ENCODE measurements at places on chromosomes 6 and 20.

- DNase-seq = peak; percentile 35
These were observed 8.4 kb upstream of the ZBTB24 start for GRCh38 chr6:109491207-109491938.

DNA sequence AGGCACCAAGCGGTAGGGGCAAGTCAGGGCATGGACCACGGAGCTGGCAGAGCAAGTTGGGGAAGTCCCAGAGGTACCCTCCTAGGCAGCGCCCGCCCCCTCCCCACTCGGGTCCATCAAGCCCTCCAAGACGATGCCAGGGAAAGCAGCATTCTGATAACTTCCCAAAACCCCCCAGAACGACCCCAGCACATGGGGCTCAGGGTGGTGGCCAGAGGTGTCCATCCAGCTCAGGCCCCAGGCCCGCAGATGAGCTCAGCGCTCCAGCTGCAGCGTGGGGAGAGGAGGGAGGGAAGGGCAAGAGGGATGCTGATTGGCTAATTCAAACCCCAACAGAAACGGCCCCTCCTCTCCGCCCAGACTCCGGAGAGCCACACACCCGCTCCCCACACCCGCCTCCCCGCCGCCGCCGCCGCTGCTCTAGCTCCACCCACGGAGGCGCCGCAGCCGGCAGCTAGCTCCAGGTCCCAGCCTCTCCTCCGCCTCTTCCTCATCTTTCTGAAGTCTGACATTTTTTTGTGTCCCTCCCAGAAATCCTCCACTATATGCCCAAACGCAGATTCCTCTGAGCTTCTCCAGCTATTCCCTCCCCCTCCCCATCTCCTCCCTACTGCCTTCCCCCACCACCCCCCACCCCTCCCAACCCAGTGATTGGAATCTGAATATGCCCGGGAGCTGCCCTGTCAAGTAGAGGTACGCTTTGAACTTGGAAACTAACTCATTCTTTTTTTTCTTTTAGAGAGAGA, 40.3 kb upstream of the TLDC2 start:
- DNase-seq = peak; percentile 68

DNA sequence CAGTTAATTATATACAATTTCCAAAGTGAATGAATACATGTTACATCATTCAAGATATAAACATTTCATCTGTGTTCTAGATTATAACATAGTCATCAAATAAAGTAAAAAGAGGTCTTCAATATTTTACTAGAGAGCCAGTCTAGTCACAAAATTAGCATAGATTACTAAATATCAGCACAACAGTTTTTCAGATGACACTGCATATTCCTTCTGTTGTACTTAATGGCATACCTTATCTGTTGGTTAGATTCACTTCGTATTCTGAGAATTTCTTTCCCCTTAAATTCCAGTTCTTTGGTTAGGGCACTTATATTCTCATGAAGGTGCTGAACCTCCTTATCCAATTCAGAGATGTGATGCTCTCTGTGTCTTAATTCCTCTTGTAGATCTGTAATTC, 39.8 kb upstream of the MCM9 start:
- DNase-seq = no peak

DNA sequence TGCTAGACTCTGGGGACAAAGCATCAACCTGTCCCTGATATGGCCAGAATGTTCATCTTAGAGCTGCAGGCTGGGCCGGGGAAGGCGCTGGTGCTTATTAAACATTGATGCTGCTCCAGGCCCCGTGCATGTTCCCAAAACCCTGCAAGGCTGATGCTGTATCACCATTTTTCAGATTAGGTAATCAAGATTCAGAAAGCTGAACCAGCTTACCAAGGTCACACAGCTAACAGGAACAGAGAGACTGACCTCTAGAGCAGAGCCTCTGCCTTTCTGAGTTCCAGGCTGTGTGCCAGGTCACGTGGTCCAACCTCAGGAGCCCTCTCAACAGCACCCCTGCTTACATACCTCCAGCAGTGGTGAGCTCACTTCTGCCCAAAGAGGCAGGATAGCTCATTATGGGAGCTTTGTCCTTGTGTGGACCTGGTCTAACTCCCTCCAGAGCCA, 16.1 kb upstream of the VSTM2L start:
- DNase-seq = no peak

DNA sequence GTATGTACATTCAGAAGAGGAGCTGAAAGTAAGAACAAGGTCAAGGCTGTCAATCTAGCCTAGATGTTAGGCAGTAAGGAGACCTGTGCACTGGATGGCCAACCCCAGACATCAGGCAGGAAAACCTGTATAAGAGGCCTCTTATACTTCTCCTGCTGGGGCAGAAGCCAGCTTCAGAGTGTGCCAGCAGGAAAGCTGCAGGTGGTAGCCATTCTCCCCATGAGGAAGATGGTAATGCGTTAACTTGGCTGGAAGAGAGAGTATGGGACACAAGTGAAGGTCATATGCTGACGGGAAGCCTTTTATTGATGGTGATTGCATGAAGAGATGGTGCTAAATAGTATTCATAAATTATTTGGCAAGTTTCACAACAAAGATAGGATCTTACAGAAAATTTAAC, 20.6 kb downstream of the NHLRC1 start:
- no peak for DNase-seq

GRCh38 chr6:136809091-136809860, 13.1 kb upstream of the PEX7 start:
- DNase-seq = no peak

GRCh38 chr6:167898673-167899311, 72.1 kb downstream of the AFDN start:
- DNase-seq = no peak

DNA sequence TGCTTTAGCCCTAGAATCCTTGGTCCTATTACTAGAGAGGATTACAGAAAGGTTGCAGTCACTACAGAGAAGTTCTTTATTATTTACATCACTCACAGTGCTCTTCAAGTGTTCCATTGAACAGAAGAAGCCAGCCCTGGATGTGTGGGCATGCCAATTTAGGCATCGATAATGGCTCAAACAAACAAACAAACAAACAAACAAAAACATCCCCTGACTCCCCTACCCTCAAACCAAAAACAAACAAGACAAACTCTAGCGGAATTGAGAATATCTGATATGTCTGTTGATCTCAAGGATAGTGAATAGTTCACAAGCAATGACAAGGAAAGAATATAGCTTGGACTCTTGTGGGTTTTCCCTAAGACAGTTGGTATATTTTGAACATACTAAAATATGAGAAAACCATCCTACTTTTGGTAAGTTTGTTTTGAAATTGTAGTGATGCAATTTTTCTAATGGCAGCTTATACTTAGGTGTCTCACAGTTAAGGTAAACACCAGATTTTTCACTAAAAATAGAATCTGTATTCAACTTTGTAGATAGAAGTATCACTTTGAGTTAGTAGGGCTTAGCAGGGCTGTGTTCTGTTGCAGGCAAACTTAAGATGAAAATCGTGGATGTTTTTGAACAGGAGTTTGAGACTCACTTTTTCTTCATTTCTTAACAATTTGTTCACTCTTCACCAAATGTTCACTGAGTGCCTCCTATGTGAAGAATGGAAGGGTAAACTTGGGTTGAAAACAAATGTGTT, 92.8 kb upstream of the FAM184A start:
- no peak for DNase-seq

- DNase-seq = no peak
These were observed 113.3 kb downstream of the CRYBG1 start for GRCh38 chr6:106473812-106474211.

DNA sequence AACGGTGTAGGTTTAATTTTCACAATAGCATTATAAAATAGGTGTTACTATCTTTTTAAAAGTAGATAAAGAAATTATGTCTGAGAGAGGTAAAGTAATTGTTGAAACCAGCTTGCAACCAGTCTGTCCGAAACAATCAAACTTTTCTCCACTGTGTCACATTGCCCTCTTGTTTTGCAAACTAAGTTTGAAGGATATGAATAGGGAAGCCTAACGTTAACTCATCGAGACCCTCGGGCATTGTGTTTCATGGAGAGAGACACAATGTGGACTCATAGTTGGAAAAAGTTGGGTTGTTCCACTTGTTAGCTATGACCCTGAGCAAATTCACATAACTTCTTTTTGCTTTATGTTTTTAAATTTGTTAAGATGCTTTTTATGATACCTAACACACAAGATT, 254.4 kb upstream of the IMPG1 start:
- DNase-seq = no peak

DNA sequence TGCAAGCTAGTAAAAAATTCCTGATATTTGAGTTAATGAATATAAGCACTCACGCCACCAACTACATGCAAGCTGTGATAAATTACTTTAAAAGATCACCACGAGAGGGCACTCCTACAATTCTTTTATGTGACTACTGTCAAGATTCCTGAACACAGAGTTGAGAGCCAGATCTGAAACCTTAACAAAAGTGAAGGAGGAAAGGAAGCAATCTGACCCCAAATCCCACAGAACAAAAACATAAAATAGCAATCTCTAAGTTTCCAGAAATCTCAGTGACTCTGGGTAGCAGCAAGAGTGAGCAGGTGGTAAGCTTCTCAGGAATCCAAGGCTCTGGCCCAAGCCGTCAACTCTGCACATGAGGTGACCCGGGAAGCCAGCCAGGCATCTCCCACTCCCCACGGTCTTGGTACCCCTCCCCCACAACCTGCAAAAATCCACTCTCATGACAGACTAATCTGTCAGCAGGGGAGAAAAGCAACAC, 55.1 kb downstream of the STAU1 start:
- peak; percentile 44 for DNase-seq

DNA sequence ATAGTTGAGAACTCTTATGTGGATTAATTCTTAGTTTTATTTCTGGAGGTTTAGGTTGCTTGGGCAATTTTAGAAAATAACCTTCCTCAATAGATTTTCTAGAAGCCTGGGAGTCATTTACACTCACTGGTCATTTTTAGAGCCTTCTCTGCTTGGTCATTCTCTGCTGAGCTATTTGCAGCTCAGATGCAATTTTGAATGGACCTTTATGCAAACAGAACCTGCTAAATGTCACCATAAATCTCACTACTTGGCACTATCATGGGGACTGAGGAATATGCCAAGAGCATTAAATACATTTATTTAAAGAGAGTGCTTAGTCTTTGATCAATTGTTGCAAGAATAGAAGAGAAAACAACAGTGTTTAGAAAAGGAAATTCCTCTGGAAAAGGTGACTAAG, 154.0 kb downstream of the CLVS2 start:
- DNase-seq = no peak

- no peak for DNase-seq
These were observed 44.6 kb upstream of the AGPAT4 start for GRCh38 chr6:161318456-161318855.

DNA sequence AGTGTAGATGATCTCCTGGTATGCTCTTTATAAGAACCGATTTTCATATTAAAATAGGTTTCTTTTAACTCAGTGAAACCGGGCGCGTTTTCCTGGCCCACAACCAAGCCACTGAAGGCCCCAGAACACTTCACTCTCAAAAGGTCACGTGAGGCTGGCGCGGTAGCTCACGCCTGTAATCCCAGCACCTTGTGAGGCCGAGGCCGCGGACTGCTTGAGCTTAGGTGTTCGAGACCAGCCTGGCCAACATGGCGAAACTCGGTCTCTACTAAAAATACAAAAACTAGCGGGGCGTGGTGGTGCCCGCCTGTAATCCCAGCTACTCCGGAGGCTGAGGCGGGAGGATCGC, 402 bp upstream of the TAF8 start:
- no peak for DNase-seq

- no peak for DNase-seq
These were observed 178.0 kb downstream of the TAF4 start for GRCh38 chr20:61887596-61888093.

DNA sequence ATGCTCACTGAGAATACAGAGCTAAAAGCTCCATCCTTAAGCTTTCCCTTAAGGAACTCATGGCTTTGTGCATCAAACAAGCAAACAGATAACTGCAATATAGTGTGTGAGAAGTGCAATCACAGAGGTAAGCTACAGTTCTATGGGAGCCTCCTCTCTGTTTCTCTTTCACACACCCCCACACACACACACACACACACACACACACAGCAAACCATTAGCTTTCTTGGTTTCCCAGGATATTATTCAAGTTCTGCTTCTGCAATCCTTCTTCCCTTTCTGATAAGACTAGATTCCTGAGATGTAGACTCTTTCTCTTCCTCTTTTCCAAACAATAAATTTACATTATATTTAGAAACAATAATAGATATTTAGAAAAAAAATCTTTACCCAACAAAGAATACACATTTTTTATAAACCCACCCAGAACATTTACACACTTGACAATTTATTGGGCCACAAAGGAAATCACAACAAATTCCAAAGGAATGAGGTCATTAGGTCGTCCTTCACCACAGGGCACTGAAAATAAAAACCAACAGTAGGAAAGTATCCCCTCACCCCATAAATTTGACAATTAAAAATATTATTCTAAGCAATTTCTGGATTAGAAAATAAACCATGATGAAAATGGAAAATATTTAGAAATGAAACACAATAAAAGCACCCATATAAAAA, 9.3 kb upstream of the GFOD1 start:
- DNase-seq = no peak

GRCh38 chr6:135837735-135838449, 13.6 kb upstream of the PDE7B start:
- no peak for DNase-seq

DNA sequence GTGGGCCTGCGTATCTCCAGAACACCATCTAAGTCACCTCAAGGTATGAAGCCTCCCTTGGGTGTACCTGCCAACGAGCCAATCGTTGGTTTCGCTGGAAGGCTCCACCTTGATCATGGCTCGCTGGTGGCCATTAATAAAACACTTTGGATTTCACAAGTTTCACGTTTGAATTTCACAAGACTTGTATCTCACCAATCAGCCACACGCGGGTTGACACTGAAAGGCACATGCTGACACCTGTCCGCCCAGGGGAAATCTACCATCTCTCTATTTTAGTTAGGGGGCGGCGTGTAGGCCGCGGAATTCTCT, 586 bp upstream of the HMGA1 start:
- peak; percentile 80 for DNase-seq

- no peak for DNase-seq
These were observed 234.9 kb downstream of the BCKDHB start for GRCh38 chr6:80341330-80341729.

DNA sequence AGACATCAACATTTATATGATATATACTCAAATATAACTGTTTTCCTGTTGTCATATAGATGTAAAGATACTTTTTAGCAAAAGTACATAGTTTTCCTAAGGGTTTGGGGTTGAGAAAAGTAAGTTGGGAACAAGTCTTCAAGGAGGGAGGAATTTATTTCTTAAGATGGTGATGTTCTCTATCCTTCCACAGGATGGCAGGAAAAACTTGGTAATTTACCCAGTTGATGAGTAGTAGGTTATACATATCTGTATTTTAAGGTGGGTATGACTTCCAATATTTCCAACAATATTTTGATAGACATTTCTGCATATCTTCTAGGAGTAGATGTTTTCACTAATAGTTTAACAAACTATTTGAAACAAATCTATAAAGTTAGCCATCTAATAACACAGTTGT, 254.4 kb downstream of the RIMS1 start:
- DNase-seq = no peak

- no peak for DNase-seq
These were observed 35.4 kb upstream of the RCAN2 start for GRCh38 chr6:46526607-46527006.

DNA sequence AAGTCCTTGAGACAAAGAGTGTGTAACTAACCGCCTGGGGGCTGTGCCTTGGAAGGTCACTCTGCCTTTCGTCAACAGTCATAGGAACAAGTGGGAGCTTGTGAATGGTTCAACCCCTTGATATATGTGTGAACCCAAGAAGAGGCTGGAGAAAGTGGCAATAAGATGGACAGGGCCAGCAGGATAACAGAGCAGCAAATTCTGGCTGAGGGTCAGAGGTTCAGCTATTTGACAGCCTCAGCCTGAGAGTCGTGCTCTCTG, 54.9 kb downstream of the CPNE5 start:
- no peak for DNase-seq

- DNase-seq = no peak
These were observed 7.1 kb upstream of the ATP9A start for GRCh38 chr20:51775241-51775640.

GRCh38 chr6:105097288-105097687, 82.5 kb downstream of the POPDC3 start:
- DNase-seq = no peak
